Hepatic stellate cell (primary cell): ENCODE measurements at places on chromosomes 1 and 21.

GRCh38 chr1:210340841-210341240 is 12.1 kb downstream of the HHAT start:
- DNase-seq, result no peak

DNA sequence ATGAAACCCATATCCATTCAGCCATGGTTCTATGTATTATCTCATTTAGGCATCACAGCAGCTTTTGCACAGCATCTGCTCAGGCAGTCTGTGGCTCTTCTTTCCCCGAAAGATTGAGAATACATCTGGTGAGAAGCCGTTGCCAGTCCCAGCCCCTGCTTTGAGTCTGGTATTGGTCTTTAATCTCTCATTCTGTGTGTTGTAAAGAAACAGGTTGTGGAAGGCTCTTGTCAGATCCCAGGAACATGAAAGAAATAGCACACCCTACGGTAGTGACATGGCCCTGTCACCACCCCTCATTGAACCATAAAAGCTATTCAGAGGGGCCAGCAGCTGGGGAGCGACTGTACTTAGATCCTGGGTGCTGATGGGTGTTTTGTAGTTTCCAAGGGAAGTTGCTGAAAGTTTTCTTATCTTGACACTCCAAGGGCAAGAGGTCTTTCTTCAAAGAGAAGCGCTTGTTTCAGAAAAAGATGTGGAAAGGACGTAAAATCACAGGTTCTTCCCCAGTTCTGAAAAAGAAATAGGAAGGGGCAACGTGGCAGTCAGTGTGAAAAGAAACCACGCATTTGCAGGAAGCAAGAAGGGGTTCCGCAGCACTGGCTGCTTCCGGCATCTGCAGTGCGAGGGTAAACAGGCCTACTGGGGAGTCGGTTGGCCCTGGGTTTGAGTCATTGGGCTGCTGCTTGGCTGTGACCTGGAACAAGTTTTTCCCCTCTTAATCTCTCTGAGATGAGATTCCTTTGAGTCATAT is 145.0 kb downstream of the DHRS3 start:
- no peak for DNase-seq

GRCh38 chr1:24138476-24139221 is 4.3 kb downstream of the IL22RA1 start:
- DNase-seq, result no peak

GRCh38 chr1:117569856-117570255 is 36.0 kb upstream of the TENT5C start:
- no peak for DNase-seq

- DNase-seq, result no peak
Observed at GRCh38 chr1:59688976-59689375, 125.8 kb upstream of the HOOK1 start.
